Stimulated activated CD4-positive, alpha-beta T cell treated with anti-CD3 and anti-CD28 coated beads, Interleukin-2, amount 100 ng/mL, for 48 hours (primary cell): ENCODE measurements at places on chromosomes 11 and 22.

DNA sequence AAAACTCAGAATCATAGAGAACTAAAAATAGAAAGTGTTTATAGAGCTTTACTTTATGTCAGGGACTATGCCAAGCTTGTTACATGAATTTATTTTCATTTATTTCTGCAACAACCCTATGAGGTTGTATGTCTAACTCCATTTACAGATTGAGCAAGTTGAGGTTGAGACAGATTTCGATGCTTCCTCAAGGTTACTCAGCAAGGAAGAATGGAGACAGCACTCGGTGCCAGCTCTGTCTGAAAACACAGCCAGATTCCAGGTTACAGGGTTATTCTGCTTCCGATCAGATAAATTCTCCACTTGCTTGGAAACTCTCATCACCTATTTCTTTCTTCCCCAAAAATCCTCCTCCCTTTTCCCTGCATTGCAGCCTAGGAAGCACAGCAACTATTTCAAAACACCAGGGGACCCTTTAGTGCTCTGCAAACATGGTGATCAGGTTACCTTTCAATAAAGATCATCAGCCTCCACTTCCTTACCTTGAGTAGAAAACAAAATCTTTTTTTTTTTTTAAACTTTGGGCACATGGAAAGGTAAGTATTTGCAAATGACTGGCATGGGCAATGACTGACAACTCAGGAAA, 7.0 kb downstream of the MMP3 start:
- DNase-seq = no peak

GRCh38 chr11:33543823-33544222, 156.8 kb downstream of the C11orf91 start:
- no peak for DNase-seq

DNA sequence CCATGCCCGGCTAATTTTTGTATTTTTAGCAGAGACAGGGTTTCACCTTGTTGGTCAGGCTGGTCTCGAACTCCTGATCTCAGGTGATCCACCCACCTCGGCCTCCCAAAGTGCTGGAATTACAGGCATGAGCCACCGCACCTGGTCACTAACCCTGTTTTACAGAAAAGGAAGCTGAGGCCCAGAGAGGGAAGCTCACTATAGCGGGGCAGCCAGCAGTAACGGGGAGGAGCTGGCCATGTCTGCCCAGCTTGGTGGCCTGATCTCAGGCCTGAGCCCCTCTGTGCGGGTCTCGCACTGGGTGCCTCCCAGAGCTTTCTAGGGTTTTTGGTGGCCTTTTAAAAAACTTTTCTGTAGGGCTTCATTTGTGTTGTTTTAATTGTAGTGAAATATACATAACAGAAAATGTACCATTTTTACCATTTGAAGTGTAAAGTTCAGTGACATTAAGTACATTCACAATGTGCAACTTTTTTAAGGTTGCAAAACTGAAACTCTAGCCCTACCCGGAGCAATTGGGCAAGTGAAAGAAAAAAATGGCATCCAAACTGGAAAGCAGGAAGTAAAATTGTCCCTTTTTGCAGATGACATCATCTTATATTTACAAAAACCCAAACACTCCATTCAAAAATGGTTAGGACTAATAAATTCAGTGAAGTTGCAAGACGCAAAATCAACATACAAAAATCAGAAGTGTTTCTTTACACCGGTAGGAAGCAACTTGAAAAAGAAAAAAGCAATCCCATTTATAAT, 14.5 kb upstream of the CYTH4 start:
- DNase-seq = no peak

DNA sequence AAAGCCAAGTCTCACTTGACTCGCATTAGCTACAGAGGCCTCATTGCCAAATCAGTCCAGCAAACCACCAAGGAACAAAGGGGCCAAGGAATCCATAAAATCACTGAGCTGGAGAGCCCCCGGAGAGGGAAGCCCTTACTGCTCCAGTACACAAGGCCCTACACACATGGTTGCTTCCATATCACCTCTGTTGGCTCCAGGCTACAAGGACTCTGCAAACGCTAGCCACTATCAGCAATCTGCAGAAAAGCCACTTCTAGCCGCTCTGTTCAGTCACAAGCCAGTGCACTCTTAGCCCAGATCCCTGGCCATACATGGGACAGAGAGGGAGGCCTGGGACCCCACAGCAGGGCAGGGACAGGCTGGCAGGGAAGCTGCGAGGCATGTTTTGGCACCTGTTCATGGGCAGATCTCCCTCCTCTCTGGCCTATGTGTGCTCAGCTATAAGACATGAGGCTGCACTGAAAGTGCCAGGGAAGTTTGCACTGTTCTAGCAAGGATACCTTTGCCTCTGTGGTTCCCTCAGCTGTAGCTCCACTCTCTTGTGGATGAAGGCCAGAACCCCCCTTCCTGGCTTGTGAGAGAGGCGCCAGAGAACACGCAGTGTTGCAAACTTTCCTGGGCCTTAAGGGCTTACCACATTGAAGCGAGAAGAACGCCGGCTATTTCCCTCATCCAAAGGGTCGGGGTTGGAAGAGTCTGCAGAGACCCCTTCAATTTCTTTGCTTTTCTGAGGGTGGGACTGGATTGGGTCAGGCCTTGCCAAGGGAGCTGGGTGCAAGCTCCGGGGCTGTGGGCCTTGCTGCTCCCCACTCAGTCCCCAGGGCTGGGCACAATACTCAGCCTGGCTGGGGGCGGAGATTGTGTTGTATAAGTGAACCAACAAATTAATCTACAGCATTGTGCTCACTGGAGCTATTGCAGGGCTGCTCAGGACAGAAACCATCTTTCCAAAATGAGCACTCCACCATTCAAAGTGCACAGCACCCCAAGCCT, 108.7 kb upstream of the PITPNB start:
- DNase-seq = no peak

DNA sequence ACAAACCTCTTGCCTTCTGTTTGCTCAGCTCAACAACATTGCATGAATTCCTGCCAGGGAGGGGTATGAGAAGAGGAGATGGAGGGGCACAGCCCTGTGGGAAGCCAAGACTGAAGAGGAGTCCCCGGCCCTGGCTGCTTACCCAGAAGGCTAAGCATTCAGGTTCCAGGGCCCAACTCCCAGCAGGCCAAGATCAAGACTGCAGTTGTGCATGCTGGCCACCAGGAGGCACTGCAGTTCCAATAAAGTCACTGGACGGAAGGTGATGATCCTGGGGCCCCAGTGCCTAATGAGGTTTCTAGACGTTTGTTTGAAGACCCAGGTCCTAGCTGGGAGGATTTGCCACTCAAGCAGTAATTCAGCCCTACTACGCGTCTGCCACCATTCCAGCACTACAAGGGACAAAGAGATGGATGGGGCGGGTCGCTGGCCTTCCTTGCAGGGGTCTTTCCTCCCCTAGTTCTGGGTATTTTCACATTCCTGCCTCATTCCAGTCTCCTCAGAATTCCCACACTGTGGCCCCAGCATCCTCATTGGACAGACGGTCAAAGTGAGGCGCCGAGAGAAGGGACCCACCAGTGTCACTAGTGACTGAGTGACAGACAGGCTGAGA, 23.6 kb downstream of the ALX4 start:
- peak; percentile 68 for DNase-seq

GRCh38 chr22:17307566-17307965, 61.7 kb upstream of the CECR2 start:
- no peak for DNase-seq

GRCh38 chr11:65419772-65420481, 2.7 kb upstream of the NEAT1 start:
- DNase-seq = no peak

DNA sequence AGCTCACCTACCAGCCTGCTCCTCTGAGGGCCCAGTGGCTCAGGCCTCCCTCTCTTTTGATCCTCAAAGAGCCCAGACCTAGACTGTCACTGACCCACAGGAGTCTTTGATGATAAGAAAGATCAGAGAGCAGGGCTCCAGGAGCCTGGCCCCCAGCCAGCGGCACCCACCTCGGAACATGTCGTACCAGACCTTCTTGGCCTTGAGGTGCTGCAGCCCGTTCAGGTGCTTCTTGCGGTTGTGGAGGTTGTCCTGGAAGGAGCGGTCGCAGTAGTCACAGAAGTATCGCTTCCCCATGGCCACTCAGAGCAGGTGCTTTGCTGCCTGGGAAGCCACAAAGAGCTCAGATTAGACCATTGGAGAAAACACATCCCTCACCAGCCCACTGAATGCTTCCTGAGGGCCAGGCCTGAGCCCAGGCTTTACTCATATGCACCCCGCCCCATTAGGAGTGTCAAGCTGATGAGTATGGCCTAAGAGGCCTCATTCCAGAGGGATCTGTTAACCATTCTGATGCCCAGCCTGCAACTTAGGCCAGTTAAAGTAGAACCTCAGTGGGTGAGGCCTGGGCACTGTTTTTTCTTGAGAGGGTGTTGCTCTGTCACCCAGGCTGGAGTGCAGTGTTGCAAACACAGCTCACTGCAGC, 18.4 kb downstream of the ZMAT5 start:
- DNase-seq = no peak

- DNase-seq = no peak
These were observed 249.1 kb downstream of the MIAT start for GRCh38 chr22:26906464-26906863.

GRCh38 chr22:42388130-42388797, 43.9 kb downstream of the NFAM1 start:
- no peak for DNase-seq

GRCh38 chr11:24496386-24496735, 492 bp upstream of the LUZP2 start:
- no peak for DNase-seq

- no peak for DNase-seq
These were observed 94.0 kb upstream of the FOLH1 start for GRCh38 chr11:49302360-49302759.

DNA sequence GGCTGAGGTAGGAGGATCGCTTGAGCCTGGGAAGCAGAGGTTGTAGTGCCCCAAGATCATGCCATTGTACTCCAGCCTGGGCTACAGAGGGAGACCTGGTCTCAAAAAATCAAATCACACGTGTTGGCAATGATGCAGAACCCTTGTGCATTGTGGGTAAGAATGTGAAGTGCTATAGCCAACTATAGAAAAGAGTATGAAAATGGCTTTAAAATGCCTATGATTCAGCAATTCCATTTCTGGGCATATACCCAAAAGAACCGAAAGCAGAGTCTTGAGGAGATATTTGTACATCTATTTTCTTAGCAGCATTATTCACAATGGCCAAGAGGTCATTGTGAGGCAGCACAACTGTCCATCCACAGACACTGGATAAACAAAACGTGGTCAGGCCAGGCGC, 2.6 kb upstream of the FADS3 start:
- no peak for DNase-seq

GRCh38 chr11:72815110-72815618, 953 bp downstream of the ATG16L2 start:
- DNase-seq = no peak

GRCh38 chr11:69487849-69488542, 6.5 kb downstream of the LINC01488 start:
- no peak for DNase-seq

DNA sequence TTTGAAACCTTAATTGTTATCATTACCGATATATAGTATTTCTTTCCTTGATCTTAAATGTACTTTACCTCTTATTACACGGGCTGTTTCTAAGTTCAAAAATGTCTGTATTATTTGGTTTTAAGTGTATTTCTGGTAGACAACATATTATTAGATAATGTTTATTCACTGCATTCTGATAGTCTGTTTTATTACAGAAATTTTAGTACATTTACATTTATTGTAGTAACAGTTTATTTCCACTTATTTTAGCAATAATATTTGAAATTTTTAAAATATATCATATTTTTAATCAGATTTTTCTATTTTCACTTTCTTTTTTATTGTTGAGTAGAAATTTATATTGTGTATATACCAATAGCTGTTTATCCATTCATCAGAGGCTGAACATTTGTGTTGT, 1195.2 kb downstream of the TBC1D22A start:
- DNase-seq = no peak

DNA sequence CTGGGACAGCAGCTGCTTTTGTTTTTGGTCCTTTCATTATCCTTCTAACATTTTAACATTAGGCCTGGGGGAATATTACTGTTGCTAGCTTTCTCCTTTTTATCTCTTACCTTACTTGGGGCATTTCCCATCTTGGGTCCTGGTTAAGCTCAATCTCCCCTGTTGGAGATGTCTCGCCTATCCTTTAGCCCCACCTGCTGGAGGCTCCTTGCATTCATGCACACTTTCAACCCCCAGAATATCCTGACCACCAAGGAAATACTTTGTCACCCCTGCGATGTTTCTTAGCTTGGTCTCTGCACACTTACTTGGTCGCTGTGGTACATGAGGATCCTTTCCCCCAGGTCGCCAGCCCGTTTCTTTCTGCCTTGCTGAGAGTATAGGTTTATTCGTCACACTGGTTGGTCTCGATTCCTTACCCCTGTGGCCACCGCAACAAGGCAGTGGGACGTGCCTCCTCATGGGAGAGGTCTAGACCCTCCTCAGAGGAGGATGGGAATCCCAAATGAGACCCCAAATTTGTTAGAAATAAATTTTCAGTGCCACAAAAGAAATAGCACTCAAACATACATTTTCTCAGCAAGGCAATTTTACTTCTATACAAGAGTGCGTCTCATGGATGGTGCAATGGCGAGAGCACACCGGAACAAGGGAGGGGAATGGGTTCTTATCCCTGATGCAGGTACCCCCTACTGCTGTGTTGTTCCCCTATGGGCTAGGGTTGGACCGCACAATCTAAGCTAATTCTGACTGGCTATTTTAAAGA, 5.4 kb upstream of the TXN2 start:
- DNase-seq = peak; percentile 55

DNA sequence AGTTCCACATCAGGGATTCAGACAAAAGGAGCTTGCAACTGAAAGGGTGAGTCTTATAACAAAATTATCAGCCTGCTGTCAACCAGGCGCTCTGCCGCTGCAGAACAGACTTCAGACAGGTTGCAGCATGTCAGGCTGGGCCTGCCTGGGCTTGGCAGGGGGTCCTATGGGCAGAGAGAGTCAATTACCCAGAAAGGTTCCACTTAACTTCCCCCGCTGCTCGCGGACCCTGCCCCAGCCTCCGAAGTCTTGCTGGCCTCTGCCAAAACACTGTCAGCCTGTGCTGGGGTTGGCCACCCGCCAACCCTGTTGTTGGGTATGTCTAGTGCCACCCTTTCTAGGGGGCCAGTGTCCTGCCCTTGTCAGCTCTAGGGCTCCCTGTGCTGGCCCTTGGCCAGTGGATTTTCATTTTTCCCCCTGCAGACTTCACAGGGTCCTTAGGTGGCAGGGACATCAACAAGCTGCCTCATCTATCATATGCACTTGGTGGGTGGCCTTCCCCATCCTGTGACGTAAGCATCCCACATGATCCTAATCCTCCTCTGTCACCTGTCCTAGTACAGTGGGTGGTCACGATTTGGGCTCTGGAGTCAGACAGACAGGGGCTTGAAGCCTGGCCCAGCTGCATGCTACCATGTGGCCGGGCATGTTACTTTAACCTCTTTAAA, 166.5 kb upstream of the CADM1 start:
- no peak for DNase-seq

- no peak for DNase-seq
These were observed 99.3 kb upstream of the CRYBB3 start for GRCh38 chr22:25100402-25100801.
